ENCODE measurements at places on chromosomes 13 and 19.

- no peak for DNase-seq
Observed at GRCh38 chr13:111533900-111534683, 213.7 kb downstream of the TEX29 start.

- DNase-seq, result no peak
Observed at GRCh38 chr13:97848886-97849285, 104.6 kb upstream of the IPO5 start.

GRCh38 chr19:50549927-50550593, 18.2 kb downstream of the LRRC4B start:
- no peak for DNase-seq

- no peak for DNase-seq
Observed at GRCh38 chr19:10719466-10719961, 1.6 kb downstream of the DNM2 start.

GRCh38 chr13:110471833-110472162, 89.7 kb downstream of the RAB20 start:
- DNase-seq, result peak; percentile 89

DNA sequence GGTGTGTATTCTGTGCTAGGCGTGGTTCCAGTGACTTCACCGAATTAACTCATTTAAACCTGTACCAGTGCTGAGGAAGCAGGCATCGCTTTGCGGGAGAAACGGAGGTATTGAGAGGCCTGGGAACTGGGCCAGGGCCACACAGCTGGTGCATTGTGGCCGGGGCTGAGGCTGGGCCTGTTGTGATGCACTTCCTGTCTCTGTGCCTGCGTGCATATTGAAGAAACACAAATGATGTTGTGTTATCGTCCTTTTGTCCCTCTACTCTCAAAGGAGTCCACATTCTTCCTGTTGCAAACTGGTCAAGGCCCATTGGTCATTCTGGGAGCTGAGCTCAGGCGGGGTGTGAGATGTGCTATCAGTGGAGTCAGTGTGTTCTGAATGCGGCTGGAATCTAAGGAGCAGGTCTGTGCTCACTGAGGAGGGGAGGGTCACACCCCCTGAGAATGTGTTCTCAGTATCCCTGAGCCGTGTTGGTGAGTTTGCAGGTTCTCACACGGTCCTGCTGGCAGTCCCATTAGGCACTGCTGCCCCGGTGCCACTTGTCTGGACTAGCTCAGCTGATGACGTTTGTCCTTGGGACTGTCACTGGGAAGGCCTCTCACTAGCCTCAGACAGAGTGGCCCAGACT, 62.1 kb downstream of the ARHGEF7 start:
- no peak for DNase-seq
